Natural killer cell treated with Interleukin-12 subunit alpha and Interleukin-12 subunit beta and Interleukin-15 and Interleukin-18, amount 100 ng/mL, for 72 hours (primary cell): ENCODE measurements at places on chromosomes 3 and 15.

GRCh38 chr15:96693990-96694517 lies 363.6 kb downstream of the NR2F2 start:
- no peak overlapping the region for H3K27ac ChIP-seq
- peaks cover 3% of the 10 kb centered on the region for H3K27me3 ChIP-seq
- no peak for DNase-seq
- no peaks in the 10 kb centered on the region for H3K4me1 ChIP-seq
- H3K4me3 ChIP-seq = no peak overlapping the region

DNA sequence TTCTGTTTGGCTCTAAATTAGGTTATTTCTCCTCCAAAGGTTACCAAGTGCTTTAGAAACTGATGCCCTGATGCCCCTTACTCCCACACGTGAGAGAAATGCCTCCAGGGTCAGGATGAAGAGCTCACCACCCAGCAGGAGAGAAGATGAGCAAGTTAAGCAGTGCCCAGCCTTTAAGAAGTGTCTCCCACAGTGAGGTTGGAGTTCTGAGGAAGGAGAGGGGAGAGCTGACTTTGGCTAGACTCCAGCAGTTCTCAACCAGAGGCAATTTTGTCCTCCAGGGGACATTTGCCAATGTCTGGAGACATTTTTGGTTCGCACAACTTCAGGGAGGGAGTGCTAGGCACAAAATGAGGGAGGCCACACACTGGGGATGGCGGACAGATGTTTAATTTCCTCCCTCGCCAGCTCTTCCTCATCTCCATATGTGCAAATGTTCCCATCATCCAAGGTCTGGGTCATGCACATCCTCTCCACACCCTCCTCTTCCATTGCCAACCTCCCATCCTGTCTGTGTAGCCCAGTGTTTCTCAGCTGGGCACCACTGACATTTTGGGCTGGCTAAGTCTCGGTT lies 50.6 kb upstream of the SLC7A14 start:
- DNase-seq = no peak
- H3K4me1 ChIP-seq = no peaks in the 10 kb centered on the region

- H3K4me3 ChIP-seq = no peak overlapping the region
- H3K4me1 ChIP-seq = peaks cover 14% of the 10 kb centered on the region
- DNase-seq = no peak
Observed at GRCh38 chr15:43775411-43775965, 1.3 kb downstream of the ELL3 start.

DNA sequence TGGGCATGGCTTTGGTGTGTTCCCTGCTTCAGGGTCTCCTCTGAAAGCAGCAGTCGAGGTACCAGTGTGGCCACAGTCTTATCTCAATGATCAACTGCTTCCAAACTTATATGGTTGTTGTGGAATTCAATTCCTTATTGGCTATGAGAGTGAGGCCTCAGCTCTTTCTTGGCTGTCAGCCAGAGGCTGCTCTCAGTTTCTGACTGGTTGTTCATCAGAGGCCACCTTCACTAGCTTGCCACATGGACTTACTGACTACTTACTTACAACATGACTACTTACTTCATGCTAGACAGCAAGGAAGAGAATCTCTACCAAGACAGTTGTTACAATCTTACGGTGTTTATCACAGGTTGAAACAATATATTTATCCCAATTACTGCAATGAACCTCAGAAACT lies 789.2 kb downstream of the DIPK2A start:
- H3K27ac ChIP-seq = no peak overlapping the region
- no peak overlapping the region for H3K4me3 ChIP-seq

DNA sequence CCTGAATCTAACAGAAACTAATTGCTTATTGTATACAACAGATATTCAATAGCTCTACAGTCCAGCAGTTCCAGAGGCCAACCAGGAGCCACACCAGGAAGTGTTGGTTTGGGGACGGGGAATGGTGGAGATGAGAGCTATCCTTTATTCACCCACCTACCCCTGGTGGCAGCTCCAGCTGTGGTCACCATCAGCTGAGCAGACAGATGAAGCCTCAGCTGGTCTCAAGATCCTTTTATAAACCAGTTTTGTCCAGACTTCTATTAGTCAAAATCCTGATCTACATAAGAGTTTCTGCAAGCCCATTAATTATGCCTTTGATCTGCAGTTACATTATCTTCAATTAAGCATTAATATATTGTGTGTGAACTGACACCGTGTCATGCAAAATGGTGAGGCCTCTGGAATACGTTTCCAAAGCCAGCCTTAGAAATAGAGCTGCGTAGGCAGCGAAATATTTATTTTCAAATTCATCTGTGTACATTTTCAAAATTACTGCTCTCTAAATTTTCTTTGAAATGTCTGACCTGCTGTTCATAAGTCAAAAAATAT lies 488.8 kb downstream of the FOXP1 start:
- peak overlapping the region; percentile 27 for H3K27ac ChIP-seq
- no peaks in the 10 kb centered on the region for H3K36me3 ChIP-seq
- H3K4me1 ChIP-seq = peaks cover 39% of the 10 kb centered on the region
- no peaks in the 10 kb centered on the region for H3K27me3 ChIP-seq
- H3K4me3 ChIP-seq = no peak overlapping the region

DNA sequence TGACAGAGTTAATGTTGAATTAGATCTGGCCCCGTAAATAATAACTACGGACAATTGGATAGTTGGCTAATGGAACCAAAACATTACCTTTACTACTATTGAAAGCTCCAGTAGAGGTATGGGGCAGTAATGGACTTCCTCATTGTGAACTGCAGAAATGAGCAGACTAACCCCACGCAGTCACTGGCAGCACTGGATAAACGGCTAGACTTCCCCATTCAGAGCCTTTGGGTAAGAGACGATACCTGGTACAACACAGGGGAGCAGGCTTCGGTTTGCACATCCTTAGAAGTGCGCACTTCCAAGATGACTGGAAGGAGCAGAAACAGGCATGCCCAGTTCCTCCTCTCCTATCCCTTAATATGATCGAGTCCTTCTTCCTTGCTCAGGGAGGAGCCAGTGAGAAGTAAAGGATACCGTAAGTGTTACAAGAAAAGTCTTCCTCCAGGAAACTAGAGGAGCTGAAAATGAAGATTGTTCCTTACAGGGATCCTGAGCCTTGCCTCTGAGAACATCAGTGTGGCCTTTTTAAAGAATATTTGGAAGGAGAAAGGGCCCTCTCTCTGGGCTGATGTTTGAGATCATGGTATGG lies 100.5 kb upstream of the NECTIN3 start:
- no peak overlapping the region for H3K4me3 ChIP-seq
- no peaks in the 10 kb centered on the region for H3K36me3 ChIP-seq
- no peak for DNase-seq
- H3K4me1 ChIP-seq = no peaks in the 10 kb centered on the region
- peaks cover 4% of the 10 kb centered on the region for H3K27me3 ChIP-seq

GRCh38 chr3:11173828-11174465 lies 19.7 kb downstream of the HRH1 start:
- H3K27ac ChIP-seq = no peak overlapping the region
- H3K4me3 ChIP-seq = no peak overlapping the region
- no peak for DNase-seq
- H3K4me1 ChIP-seq = no peaks in the 10 kb centered on the region
- H3K36me3 ChIP-seq = no peaks in the 10 kb centered on the region
- peaks cover 11% of the 10 kb centered on the region for H3K27me3 ChIP-seq

DNA sequence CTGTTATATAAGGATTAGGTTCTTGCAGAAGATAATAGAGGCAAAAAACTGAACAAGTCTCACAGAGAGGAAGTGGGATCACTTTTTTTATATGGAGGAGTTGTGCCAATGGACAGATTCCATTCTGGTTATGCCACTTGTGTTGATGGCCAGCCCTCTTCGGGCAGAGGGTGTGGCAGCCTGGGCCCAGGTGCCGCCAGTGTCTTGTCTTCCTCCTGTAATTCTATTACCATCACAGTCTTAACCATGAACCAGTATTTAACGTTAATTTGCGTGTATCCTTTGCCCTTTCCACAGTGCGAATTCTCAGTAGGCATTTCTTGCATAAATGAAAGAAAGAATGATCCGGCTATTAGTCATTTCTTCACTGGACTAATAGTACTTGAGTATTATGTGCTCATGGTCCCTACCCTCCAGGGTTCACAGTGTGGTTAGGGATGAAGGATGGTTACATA lies 7.0 kb upstream of the USP4 start:
- no peaks in the 10 kb centered on the region for H3K36me3 ChIP-seq
- H3K4me1 ChIP-seq = peaks cover 6% of the 10 kb centered on the region
- no peaks in the 10 kb centered on the region for H3K27me3 ChIP-seq
- no peak overlapping the region for H3K4me3 ChIP-seq
